Stimulated activated CD4-positive, alpha-beta T cell treated with anti-CD3 and anti-CD28 coated beads, Interleukin-12 subunit alpha, Interleukin-12 subunit beta, amount 100 ng/mL, for 24 hours (primary cell): ENCODE measurements at places on chromosomes 13 and 19.

DNA sequence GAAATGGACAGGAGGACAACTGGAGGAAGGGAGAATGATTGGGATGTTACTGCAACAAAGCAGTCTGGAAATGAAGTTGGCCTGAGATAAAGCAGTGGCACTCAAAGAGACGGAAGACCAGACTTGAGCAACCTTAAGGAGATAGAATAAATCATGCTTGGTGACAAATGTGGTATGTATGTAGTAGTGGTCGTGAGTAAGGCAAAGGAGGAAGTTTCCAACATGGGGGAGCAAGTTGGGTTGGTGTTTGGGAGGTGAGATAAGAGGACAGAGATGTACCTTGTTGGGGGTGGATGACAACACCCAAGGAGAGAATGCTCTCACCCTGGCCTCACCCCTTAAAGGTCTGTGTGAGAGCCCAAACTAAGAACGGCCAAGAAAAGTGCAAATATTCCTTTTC, 420.5 kb downstream of the DIAPH3 start:
- DNase-seq: no peak

GRCh38 chr13:24005755-24006281, 108.5 kb upstream of the C1QTNF9B start:
- DNase-seq: no peak

- no peak for DNase-seq
Measured at GRCh38 chr19:19471682-19472081, 43.7 kb downstream of the TSSK6 start.

DNA sequence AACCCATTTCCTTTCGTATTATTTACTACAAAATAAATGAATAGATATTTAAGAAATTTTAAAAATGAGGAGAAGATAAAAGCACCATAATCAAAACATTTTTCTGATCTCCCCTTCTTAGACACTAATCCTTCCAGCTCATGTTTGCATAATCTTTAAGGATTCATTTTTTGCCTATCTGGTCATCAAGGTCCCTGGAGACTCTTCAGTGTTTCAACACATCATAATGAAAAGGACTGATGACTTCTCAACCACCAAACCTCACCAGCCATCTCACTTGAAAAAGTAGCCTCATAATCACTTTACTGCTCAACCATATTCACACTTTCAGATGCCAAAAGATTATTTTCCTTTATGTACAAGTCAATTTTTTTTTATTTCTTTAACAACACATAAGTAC, 80.1 kb downstream of the DCLK1 start:
- no peak for DNase-seq

DNA sequence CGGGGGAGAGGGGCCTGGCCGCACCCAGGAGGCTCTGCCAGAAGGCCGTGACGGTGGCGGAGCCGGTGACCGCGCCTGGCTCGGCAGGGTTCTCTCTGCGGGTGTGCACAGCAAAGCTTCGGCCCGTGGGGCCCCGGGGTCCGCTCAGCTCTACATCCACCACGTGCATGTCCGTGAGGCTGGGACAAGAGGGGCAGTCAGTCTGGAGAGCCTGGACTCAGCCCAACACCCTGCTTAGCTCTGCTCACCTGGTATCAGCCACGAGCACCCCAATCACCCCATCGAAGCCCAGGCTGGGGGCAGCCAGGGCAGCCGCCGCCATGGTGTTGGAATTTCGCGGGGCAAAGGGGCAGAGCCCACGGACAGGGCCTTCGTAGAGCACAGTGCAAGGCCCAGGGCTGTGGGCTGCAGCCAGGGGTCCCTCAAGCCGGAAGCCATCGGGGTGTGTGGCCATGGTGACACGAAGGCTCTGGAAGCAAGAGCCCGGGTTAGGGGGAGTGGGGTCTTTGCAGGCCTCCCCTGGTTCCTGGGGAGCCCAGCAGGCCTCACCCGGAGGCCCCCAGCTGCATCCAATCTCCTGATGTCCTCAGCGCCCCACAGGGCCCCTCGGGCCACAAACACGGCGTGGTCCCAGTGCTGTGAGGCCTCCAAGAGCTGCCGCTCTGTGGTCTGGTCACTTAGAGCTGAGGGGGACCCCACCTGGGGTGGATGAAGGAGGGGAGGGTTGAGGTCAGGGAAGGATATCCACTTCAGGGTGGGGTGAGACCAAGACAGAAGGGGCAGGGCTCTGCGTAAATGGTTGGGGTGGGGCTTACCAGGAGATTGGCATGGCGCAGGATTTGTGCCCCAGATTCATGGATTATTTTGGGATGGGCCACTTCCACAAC, 1.4 kb downstream of the ASPDH start:
- no peak for DNase-seq

GRCh38 chr19:370641-371330, 26.2 kb upstream of the MIER2 start:
- DNase-seq: no peak

GRCh38 chr13:97308735-97309429, 86.7 kb downstream of the MBNL2 start:
- DNase-seq: no peak

- no peak for DNase-seq
Measured at GRCh38 chr13:51330791-51331190, 8.7 kb upstream of the SERPINE3 start.

- DNase-seq: no peak
Measured at GRCh38 chr19:42919757-42920079, 2.0 kb upstream of the PSG6 start.

DNA sequence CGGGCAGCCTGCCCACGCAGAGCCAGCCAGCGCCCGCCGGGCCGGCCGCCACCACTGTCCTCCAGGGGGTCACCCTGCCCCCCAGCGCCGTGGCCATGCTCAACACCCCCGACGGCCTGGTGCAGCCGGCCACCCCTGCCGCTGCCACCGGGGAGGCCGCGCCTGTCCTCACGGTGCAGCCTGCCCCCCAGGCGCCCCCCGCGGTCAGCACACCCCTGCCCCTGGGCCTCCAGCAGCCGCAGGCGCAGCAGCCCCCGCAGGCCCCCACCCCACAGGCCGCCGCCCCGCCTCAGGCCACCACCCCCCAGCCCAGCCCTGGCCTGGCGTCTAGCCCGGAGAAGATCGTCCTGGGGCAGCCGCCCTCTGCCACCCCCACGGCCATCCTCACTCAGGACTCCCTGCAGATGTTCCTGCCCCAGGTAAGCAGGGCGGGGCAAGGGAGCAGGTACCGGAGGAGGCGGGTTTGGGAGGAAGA, 32.3 kb upstream of the EHD2 start:
- no peak for DNase-seq

DNA sequence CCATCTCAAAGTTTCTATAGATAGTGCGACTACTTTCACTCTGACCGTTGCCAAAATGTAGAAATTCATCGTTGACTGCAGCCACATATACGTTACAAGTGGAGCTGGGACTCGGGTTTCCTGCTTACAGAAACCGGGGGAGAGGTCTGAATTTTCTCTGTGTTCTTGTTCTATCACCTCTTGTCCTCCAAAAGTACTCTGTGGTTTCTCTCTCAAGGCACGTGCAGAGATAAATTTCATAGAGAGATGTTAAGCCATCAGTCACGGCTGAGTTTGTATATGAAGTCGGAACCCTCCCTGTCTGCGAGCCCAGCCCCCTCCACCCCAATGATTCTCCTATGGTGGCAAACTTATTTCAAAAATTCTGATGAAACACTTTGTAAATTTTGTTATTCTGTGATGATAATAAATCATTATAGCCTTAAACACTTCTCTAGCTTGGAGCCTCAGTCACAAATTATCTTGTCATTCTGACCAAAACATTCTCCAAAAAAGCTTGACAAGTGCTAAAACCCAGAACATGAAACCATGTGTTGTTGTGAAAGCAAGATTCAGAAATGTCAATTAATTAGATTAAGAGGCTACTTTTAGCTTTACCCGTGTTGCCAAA, 87.5 kb downstream of the TSHZ3 start:
- DNase-seq: no peak

GRCh38 chr13:69910800-69911199, 196.8 kb upstream of the ATXN8OS start:
- DNase-seq: no peak

DNA sequence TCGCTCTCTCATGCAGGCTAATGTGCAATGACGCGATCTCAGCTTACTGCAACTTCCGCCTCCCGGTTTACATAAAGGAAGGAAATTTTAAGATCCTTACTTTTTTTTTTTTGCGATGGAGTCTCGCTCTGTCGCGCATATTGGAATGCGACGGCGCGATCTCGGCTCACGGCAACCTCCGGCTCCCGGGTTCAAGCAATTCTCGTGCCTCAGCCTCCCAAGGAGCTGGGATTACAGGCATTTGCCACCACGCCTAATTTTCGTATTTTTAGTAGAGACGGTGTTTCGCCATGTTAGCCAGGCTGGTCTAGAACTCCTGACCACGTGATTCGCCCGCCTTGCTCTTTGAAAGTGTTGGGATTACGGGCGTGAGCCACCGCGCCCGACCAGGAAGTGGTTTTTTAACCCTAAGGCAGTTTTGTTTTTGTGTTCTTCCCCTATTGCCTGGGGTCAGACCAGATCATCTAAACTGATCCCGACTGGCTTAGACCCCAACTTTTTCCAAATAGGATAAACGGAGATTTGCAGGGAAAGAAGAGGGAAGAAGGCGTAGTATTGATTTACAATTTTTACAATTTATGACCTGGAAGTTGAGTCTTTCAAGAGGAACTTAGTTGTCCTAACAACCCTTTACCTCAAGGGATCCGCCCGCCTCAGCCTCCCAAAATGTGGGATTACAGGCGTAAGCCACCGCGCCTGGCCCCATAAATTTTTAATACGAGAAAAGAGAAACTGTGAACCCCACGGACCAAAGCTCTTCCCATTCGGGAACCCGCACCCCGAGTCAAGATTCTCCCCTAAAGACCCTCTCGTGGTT, 142.0 kb downstream of the ZNF737 start:
- no peak for DNase-seq

DNA sequence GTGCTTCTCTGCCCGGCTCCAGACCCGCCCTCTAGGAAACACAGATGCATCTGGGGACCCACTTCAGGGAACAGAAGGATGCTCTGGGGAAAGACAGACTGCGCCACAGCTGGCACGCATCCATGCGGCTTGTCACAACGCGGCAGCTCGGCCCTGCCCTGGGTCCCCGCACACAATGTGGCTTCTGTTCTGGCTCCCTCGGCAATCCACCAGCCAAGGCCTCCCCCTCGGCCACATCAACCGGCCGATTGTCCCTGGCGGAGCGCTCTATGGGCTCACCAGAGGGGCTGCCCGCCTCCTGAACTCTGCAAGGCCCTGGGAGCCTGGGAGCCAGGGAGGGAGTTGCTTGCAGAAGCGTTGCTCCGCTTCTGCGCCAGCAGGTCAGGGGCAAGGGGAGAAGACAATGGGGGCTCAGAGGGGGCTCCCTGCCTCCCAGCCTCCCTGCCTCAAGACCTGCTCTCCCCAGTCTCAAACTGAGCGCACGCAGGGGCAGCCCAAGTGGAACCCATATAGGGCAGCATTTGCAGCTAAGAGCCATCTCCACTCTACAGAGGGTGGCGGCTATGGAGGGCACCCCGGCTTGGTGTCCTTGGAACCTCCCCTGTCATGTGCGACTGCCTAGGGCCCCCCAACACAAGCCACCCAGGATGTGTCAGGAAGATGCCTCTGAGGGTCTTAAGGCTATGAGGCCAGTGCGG, 37.9 kb downstream of the MLLT1 start:
- no peak for DNase-seq

DNA sequence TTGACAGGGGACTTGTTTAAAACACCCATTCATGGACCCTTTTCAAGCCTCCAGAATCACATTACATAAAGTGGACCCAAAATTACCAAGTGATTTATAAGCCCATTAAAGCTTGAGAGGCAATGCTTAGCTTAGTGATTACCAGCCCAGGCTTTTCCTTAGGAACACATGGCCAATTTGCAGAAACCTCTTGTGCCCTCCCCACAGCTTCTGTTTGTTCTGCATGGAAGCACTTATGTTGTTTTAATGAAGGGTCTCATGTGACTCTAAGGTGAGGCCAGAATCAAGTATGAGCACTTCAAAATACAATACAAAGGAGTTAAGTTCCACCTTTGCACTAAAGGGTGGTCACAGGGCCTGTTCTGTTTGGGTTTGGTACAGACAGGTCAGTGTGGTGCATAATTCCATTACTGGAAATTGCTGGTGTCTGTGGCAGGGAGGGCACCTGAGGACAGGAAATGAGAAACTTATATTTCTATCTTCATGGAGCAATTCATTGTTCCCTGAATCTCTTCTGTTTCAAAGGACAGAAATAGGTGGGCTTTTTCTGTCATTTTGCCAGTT, 15.3 kb downstream of the ZNF486 start:
- no peak for DNase-seq

- no peak for DNase-seq
Measured at GRCh38 chr19:41708481-41708880, at the start of gene CEACAM5. CEACAM5 (plus strand) TSS chr19:41708626; CDS start chr19:41708732, 106 bp downstream.

DNA sequence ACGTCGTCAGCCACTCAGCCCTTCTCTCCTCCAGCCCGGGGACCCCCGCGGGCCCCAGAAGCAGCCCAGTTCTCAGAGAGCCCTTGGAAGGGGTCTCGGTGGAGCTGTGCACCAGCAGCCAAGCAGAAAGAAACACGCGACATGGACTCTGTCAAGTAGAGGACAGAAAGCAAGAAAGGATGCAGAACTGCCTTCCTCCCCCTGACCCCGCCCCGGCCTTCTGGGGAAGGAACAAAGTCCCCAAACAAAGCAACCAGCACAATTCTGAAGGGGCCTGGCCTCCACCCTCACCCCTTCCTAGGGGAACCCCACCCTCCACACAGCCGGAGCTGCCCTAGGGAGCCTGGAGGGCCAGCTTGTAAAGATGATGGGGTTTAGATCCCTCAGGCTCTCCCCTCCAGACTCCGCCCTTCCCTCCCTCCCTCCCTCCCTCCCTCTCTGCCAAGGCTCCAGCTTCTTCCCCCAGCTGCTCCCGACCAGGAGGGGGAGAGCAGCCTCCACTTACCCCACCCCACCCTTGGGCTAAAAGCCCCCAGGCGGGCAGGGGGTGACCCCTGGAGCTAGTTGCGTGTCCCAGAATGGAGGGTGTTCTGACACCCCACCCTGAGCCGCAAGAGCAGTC, 7.8 kb downstream of the LYL1 start:
- no peak for DNase-seq

DNA sequence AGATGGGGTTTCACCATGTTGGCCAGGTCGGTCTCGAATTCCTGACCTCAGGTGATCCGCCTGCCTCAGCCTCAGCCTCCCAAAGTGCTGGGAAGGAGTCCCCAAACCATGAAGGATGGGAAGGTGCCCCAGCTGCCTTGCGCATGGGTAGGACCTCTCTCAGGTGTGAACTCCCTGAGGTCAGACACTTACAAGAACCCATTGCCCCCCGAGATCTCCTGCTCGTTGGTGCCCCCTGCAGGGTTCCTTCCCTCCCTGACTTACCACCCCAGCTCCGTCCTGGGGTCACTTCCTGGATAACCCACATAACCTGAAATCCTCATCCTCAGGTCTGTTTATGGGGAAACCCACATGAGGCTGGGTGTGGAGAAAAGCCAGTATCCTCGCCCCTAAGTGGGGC, 41.7 kb downstream of the UNC13A start:
- no peak for DNase-seq
